ENCODE measurements at places on chromosomes 5 and 9.

GRCh38 chr9:97419309-97419867, 7.5 kb downstream of the TDRD7 start:
- DNase-seq, result no peak

DNA sequence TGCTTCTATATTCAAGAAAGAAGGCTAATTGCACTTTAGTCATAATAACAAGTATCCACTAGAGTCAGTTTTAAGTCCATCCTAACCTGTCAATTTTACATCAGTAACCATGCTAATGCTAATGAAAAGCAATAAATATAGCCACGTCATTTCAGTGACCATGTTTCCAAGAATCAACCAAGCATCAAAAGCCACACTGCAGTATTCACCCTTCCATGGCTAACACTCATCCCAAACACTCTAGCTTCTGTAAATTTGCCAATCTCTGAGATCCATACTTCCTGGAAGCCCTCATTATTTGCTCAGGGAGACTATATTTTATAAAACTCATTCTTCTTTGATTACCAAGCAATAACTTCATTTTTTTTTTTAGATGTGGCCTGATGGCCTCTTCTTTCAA, 712.0 kb downstream of the CETN3 start:
- DNase-seq, result no peak

GRCh38 chr9:12826924-12827565, 52.2 kb downstream of the LURAP1L start:
- DNase-seq, result no peak

- no peak for DNase-seq
Measured at GRCh38 chr5:105350486-105351140, 1788.0 kb upstream of the NUDT12 start.
